ENCODE measurements at places on chromosomes 7 and 10. TPM values are rescaled to one million over a fixed set of nuclear protein-coding genes. Genes with fewer than 3 reads are reported as not detected.

ANKRD22 gene
- total RNA-seq = 0.31 TPM

HMX2 gene
- 0.47 TPM for total RNA-seq

TRIM74 gene
- total RNA-seq = 3.3 TPM

WNT8B gene
- total RNA-seq = 0.37 TPM

CHAT gene
- 1.7 TPM for total RNA-seq

NEUROG3 gene
- not detected for total RNA-seq

ANKRD61 gene
- total RNA-seq = 8.4 TPM

SPDYE9 gene
- 1.9 TPM for total RNA-seq

All from testis (tissue), 5 donors.